ENCODE measurements at places on chromosomes 16 and 17.

GRCh38 chr16:2713985-2714774 lies 5.8 kb downstream of the PRSS27 start:
- DNase-seq = no peak

DNA sequence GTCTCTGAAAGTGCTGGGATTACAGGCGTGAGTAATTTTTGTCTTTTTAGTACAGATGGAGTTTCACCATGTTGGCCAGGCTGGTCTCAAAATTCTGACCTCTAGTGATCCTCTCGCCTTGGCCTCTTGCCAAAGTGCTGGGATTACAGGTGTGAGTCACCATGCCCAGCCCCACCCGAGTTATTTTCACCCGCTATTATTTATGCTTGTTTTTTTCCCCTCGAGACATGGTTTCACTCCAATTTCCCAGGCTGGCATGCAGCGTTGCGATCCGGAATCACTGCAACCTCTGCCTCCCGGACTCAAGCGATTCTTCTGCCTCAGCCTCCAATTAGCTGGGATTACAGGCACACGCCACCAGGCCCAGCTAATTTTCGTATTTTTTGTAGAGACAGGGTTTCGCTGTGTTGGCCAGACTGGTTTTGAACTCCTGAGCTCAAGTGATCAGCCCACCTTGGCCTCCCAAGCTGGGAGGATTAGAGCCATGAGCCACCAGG lies 9.2 kb downstream of the RPL23 start:
- no peak for DNase-seq

- DNase-seq = no peak
These were observed 17.5 kb downstream of the MARCHF10 start for GRCh38 chr17:62790564-62790986.

GRCh38 chr17:33684735-33685134 lies 391.6 kb upstream of the ASIC2 start:
- DNase-seq = no peak

DNA sequence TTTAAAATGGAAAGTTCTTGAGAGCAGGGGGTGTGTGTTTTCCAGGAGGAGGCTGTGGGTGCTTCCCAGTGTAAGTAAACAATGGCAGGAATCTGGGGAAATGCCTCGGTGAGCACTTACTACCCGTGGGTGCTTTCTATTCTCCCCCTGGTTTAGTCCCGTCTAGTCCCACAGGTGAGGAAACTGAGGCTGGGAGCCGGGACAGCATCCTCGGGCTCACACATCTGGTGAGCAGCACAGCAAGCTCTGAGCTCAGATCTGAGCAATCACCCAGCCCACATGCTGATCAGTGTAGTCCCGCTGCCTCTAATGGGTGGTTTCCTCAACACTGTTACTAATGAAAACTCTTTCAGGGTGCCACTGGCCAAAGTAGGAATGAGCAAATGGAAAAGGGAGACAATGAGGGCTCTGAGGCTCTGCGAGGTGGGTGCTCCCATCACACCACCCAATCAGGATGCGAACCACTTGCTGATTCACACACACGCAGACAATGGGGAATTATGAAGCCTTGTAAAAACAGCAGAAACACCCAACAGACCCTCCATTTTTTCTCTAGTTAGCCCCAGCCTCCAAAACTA lies 202.6 kb downstream of the PARN start:
- DNase-seq = no peak

GRCh38 chr16:79928142-79928873 lies 327.8 kb upstream of the MAF start:
- DNase-seq = no peak

DNA sequence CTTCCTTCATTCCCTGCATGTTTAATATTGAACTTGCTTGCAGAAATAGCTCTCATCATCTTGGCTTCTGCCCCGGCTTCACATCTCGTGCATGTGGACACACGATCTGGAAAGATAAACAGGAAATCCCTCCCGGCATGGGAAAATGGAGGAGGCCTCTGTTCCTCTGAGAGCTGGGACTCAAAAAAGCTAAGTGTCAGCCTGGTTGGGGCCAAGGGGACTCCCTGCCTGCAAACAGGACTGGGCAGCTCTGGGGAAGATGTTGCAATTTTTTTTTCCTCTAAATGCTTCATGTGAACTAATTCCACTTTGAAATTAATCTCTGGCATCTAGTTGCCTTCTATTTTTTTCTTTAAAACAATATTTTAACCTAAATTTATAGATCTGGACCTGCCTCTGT lies 24.8 kb downstream of the ITPRIPL2 start:
- DNase-seq = no peak

GRCh38 chr17:48187872-48188608 lies 80.5 kb downstream of the SNX11 start:
- DNase-seq = no peak

DNA sequence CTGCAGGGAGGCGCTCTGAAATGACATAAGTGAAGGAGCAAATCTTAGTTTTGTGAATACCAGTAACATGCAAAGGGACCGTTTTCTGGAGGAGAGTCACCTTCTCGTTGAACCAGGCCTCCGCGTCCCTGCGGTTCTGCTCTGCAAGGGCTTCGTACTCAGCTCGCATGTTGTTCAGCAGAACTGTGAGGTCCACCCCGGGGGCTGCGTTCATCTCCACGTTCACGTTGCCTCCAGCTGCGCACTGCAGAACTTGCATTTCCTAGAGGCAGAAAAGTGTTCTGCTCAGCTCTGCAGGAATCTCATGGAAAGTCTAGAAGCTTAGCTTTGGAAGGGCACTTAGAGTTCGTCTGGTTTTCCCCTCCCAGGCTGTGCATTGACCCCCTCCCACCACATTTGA lies 4.1 kb downstream of the KRT25 start:
- DNase-seq = no peak

GRCh38 chr16:85611444-85612190 lies 1.5 kb upstream of the GSE1 start:
- DNase-seq = no peak

GRCh38 chr16:23692190-23692837 lies 13.6 kb downstream of the PLK1 start:
- no peak for DNase-seq

DNA sequence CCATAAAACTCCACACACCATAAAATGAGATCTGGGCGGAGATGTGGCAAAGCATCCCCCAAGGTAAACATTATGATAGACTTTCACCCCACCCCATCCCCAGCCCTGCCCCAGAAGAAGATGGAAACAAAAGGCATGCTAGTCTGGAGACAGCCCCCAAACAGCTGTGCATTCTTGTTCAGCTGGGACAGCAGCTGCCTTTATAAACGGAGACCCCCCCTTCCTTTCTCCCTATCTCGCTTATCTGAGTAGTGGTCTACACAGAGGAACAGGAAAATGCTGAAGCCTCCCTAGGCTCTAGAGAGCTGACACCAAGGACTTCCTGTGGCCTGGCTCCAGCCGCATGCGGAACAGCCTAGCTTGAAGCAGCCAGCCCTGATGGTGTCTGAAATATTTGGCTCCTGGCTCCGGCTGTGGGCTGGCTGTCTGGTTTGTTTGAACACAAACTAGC lies 190.3 kb upstream of the ANKFN1 start:
- no peak for DNase-seq

DNA sequence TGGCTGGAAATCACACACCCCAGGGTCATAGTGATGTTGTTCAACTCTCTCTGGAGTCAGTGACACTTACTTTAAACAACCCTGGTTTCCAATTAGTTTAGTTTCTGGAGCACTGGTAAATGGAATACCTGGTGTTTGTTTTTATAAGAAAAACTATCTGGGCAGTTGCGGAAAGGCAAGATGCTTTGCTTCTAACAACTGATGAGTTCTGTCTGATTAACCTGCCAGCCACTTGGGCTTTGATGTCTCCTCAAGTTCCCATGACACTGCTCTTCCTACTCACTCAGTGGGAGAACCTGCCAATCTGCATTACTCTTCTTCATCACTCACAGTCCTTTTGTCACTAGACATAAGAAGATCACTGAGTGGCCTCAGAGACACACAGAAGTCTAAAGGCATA lies 78.7 kb upstream of the MTMR4 start:
- DNase-seq = no peak

GRCh38 chr16:50553182-50553710 lies 5.0 kb downstream of the NKD1 start:
- DNase-seq = no peak

- no peak for DNase-seq
These were observed 213.5 kb downstream of the BCAS3 start for GRCh38 chr17:60891149-60891548.

DNA sequence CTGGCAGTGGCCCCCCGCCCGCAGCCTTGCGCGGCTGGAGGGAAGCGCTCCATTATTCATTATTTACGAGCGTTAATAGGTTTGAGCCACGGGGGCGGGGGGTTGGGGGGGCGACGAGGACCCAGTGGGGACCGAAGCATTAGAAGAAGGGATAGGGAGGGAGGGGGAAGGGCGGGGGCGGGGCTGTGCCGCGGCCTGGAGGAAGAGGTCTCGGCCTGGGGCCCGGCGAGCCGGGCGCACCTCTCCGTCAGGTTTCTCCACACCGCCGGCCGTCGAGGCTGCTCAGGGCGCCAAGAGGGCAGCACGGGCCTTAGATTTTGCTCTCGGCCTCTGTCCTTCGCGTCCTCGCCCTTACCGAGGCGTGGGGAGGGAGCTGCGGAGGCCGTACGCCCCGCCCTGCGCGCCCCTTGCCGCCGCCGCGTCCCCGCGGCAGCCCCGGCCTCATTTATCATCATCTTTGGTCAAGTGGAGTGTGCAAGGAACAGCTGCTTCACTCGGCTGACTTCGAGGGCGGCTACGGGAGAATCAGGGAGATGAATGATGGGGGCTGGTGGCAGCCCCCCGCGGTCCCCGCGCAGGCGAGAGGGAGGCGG lies 54.2 kb downstream of the SREBF1 start:
- DNase-seq = no peak

GRCh38 chr16:735982-736453 lies 4.8 kb downstream of the CIAO3 start:
- DNase-seq = no peak

DNA sequence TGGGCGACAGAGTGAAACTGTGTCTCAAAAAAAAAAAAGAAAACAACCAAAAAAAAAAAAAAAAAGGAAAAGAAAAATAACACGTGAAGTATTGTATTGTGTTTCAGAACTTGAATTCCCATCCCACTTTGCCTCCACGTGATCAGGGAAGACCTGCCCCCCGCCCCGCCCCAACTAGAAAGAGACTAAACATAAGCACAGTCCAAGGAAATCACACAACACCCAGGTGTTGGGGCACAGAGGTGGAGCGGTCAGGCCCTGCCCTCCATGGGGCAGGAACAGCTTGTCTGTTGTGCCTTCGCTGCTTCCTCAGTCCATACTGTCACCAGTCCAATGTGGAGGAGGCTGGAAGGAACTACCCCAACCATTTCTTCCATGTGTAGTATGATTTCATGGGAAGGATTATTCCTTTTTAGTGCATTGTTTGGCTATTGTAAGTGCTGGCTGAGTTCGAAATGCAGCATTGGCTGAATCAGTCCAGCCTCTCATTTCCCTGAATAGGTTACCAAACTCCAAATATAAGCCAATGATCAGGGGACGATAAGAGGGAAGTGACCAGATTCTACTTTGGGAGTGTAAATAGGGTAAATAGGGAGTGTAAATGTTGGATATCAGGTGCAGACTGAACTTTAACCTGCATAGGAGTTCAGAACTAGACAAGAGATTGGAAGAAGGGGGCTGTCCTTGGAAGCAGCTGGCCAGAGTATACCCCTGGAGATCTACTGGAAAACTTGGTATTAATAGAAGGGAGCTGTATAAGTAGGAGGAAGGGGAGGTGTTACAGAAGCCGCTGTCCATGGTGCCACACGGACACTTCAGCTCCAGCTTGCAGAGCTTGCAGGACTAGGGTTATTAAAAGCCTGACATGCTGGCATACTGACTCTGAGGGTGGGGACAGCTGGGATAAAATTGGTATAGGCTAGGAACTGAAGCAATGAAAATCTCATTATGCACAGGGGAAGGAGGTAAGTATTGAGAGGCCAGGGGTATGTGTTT lies 50.7 kb downstream of the TANGO6 start:
- no peak for DNase-seq

DNA sequence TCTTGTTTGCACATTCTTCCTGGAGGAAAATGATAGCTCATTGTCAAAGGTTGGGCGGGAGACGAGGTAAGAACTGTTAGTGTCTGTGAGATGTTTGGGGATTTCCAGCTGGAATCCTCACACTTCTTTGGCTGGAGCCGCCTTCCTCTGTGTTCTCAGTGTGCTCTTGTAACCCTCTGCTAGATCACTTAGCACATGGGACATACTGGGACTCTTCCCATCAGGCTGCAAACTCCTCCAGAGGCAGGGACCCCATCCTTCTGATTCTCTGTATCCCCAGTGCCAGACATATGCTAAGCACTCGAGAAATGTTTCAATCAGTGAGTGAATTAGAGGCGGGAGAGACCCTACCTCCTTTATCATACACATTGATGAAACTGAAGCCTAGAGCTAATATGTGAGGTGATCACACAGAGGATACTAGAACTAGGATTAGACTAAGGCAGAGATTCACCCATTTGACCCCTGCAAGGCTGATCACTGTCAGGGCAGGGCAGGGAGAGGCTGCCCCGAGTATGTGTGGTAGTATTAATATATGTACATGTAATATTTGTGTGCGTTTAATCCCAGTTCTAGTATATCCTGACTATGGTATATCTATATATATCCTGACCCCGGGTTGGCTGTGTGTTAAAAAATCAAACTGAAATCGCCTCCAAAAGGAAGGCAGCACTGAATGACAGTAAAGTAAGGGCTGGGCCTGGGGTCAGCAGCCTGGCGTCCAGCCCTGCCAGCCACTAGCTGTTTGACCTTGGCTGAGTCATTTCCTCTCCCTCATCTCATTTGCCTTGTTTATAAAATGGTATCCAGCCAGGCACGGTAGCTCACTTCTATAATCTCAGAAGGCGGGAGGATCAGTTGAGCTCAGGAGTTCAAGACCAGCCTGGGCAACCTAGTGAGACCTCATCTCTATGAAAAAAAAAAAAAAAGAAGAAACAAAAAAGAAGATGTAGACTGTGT lies 75.5 kb upstream of the TBX2 start:
- no peak for DNase-seq

- DNase-seq = no peak
These were observed 13.5 kb downstream of the MARCHF10 start for GRCh38 chr17:62794666-62794971.

DNA sequence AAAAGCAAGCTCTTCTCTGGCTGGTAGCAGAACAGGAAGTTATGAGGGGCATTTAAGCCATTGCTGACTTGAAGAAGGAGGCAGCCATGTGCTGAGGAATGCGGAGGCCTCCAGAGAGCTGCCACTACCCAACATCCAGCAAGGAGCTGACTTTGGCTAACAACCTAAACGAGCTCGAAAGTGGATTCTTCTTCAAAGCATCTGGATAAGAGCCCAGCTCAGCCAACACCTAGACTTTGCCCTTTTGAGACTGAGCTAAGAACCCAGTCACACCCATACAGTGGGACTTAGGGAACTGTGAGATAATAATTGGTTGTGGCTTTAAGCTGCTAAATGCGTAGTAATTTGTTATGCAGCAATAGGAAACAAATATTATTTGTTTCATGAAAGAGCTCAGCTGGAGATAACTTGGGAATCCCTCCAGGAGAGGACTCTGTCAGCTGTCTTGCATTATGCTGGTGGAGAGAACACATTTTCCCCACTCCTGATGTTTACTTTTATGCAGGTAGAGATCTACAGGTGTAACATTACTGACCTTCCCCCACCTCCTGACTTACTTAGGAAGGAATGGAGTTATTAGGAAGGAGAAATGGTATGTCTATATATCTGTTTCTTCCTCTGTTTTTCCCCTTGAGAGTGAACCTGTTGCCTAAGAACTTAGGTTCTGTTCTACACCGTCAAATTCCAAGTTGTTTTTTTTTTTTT lies 52.7 kb upstream of the ZNF629 start:
- DNase-seq = no peak

All from T-helper 17 cell (primary cell).